ENCODE measurements at places on chromosomes 1 and 21.

GRCh38 chr1:39900662-39901463, 854 bp downstream of the MYCL start:
- no peak for DNase-seq

GRCh38 chr1:11062965-11063401, 3.2 kb upstream of the SRM start:
- DNase-seq, result no peak

- DNase-seq, result peak; percentile 19
These were observed 788 bp upstream of the EDEM3 start for GRCh38 chr1:184755226-184756065.

- DNase-seq, result no peak
These were observed 168.9 kb upstream of the KIAA0040 start for GRCh38 chr1:175361476-175361875.

Data from AML-193 (cell line).